Pulmonary artery endothelial cell (primary cell): ENCODE measurements at places on chromosomes 11 and 22. TPM values are rescaled to one million over a fixed set of nuclear protein-coding genes. Genes with fewer than 3 reads are reported as not detected.
A peak's percentile ranks its signal among the peaks of the same experiment; 100 is the strongest.

DNA sequence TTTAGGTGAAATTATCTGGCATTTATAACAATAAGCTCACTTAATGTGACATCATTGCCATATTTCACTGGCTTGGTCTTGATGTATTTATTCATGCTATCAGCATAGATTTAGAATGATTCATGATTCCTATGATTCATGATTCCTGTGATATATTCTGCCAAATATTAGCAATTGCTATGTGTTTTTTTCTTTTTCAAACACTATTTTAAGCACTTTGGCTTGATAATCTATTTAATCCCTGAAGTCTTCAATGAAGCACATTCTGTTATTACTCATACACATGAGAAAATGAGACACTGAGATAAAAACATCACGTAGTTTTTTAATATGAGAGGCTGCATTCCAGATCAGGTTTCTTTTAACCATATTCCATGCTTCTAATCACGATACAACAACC is 78.5 kb downstream of the LUZP2 start:
- DNase-seq = peak; percentile 37

DNA sequence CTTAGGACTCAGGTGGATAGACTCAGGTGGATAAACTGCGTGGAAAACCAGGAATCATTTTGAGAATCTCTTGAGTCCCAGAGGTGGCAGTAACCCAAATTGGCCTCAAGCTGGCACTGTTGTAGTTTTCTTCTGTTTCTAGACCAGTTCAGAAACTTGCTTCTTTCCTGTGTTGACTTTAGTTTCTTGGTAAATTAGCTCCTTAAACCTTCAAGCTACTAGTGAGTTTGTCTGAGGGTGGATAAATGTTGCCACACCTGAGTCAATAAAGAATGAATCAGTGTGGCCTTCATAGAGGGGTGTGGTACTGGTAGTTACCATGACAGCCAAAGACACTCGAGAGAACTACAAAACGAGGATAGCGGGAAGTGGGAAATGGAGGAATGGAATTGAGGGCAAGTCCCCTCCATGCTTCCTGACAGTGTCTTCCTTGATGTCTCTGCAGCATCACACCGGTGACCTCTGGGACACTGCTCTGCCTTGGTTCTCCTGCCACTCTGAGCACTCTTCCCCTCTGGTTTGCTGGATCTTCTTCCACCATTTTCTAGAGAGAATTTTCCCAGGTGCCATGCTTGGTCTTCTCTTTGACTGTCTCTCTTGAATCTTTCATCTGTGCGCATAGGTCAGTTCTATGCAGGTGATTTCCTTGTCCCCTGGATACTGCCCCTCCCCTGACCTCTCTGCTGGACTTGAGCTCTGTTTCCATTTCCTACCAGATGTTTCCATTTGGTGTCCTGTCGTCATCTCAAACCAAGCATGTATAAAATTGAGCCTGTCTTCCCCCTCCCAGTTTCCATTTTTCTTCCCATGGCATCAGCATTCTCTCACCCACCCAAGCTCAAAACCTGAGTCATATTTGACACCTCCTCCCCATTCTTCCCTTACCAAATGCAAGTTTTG is 7.2 kb downstream of the POLD4 start:
- no peak for DNase-seq

DNA sequence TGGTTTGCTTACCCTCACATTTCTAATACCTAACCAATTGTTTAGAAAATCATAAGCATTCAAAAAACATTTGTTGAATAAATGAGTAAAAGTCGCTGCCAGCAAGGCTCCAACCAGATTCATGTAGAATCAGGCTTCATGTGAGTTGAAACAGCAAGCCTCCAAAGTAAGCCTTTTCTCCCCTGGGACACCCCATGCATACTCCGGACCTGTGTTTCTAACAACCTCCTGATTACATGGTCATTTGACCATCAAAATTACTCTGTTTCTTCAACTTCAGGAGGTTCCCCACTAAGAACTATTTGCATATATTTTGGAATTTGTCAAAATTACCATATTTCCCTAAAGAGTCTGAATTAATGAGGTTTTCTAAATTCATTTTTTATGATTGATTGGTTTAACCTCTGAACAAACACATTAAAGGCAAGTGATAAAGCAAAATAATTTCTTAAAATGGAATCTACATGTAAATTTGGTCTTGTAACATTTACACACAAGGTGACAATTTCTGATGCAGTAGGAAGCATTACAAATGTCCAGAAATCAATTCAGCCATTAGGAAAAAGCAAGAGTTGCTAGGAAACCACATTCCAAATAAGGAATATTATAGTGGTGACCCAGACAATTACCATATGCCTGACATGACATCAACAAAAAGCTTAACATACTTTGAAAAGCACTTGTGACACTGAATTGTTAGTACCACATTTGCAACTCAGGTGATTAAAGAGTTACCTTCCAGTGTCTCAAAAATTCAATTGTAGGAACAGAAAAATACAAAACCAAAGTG is 252.6 kb downstream of the GUCY1A2 start:
- DNase-seq = no peak

GRCh38 chr11:47121731-47122130 is 54.9 kb downstream of the ARFGAP2 start:
- DNase-seq = no peak

SNAP29 gene
- 7.5 and 7.9 TPM in 2 replicates for total RNA-seq

SEC14L2 gene
- total RNA-seq = 34.5 and 35.0 TPM in 2 replicates

DNA sequence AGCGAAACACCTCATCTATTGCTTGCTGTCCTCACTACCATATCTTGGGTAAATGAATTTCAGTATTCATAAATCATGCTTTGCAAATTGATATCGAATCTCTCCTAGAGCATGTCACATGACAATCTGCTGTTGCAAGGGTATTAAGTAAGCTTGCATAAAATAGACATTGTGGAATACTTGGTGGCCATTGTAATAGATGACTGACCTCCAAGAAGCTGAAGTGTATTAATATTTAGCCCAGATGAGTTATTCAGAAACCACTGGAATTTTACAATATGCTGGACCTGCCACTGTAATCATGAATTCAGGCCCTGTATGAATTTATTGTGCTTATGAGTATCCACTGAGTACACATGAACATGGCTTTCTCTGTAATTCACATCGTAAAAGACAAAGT is 289.7 kb upstream of the ARHGAP42 start:
- DNase-seq = no peak

DNA sequence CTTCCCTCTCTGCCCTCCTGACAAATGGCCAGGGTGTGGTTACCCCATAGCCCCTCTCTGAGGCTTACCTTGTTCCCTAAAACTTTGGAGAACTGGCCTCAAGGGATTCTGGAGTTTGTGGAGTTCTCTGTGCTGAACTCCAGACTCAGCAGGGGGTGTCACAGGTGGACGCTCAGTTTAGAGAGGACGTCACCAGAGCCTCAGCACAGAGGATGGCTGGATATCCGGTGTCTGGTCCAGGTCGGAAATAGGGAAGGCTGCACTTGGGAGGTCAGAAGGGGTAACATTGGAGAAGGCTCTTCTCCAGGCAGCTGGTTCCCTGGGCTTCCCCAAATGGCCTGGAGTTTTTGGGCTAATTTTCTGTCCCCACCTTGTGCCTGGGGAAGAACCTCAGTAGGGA is 64.2 kb downstream of the ADAMTS15 start:
- DNase-seq = no peak

CACNA1I gene
- total RNA-seq = under 0.01 TPM in 1 of 2 replicates, not detected in the other

- no peak for DNase-seq
These were observed 53.7 kb downstream of the IGF2 start for GRCh38 chr11:2085251-2086066.
